ENCODE measurements at places on chromosomes 6 and 20.

GRCh38 chr20:57953638-57954037 is 243.8 kb upstream of the PMEPA1 start:
- DNase-seq: no peak

- no peak for DNase-seq
Measured at GRCh38 chr6:87789198-87789899, 87.3 kb upstream of the AKIRIN2 start.

- DNase-seq: peak; percentile 9
Measured at GRCh38 chr20:10642856-10643559, 30.8 kb downstream of the JAG1 start.

DNA sequence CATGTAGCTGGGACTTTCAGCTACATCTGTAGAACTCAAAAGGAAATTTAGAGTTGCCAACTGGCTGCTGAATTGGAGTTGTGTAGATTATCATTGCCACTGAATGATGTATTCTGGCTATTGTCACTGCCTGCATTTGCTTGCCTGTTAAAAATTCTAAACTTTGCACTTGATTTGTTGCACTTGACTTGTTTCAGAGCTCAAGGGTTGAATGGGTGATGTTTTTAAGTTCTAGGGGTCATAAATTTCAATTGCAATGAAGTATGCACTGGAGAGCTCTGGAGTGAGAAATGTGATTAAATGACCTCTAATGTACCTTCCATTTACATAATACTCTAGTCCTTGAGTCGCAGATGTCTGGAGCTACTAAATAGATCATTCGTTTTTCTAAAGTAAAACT is 102.4 kb downstream of the TNFRSF21 start:
- DNase-seq: no peak

- DNase-seq: no peak
Measured at GRCh38 chr6:52065621-52066020, 21.8 kb downstream of the PKHD1 start.

DNA sequence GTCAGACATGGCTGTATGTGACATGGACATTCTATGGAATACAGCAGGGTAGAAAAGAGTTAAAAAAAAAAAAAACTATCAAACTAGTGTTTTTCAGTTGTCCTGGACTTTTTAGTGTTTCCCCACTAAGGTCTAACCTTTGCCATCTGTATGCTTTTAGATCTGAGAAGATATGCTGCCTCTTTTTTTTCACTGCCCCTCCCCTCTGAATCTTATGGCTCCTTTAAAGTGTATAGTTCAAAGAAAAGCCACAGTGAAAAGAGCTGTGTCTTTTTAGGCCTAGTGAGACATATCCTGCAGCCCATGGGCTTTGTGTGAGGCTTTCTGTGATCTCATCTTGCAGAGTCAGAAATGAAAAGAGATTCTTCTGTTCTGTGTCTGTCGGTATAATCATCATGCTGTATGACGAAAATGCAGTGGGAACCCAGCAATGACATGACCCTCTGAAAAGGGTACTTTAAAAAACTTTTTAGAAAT is 29.3 kb downstream of the ADGRG6 start:
- no peak for DNase-seq

GRCh38 chr6:90072935-90073464 is 178.7 kb downstream of the GJA10 start:
- peak; percentile 50 for DNase-seq

- no peak for DNase-seq
Measured at GRCh38 chr6:130749402-130749801, 77.8 kb upstream of the SMLR1 start.

DNA sequence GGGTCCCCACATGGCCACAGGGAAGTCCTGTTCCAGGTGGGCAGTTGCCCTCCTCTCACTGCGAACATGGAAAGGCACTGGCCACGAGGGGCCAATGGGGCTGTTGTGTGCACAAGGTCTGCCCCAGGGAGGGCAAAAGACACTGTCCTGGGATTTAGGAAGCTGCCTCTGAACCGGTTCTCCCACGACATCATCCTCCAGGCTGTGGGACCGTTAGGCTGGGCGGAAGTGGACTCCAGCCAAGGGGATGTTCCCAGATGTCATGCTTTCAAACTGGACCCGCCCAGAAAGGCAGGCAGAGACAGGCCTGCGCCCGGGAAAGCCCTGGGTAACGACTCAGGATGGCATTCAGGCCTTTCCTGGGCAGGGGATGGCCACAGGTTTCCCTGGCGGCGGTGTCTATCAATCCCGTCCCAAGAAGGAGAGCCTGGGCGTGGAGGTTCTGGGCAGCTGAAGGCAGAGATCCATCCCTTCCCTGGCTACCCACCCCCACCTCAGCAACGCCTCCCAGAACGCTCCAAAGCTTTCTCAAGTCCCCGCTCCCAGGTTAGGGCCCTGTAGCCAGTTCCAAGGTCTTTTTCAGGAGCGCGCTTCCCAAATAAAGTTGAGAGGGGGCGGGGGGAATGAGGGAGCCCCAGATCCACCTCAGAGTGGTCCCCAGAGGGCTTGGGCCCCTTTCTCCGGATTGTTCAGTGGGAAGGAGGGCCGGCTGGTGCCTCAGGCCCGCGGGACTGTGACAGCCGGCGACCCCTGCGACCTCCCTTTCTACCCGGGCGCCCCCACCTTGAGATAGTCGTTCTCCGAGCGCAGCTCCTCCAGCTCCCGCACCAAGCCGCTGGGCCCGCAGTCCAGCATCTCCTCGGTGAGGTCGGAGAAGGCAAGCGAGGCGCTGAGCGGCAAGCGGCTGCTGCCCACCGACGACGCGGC is 13.8 kb upstream of the TLDC2 start:
- peak; percentile 88 for DNase-seq

DNA sequence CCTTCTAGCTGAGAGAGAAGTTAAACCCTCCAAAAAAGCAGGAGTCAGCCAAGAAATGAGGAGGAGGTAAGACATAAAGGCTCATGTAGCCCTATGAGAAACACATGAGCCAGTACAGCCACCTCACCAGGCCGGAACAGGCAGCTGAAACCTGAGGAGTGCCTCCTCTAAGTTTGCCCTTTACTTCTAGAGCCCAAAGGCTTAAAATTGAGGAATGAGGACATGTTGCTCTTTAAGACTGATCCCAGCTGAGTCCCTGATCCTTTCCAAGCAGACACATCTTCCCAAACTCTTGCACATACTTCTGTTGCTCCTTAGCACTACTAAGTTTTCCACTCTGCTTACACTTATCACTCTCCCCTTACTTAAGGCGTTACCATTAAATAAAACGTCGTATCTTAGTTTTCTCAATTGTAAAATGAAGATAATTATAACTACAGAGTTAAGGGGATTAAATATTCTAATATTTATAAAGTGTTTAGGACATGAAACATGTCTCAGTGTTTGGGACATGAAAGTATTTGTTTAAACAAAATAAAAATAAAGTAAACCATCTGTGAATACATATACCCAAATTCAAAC is 124.0 kb downstream of the OGFRL1 start:
- DNase-seq: no peak

DNA sequence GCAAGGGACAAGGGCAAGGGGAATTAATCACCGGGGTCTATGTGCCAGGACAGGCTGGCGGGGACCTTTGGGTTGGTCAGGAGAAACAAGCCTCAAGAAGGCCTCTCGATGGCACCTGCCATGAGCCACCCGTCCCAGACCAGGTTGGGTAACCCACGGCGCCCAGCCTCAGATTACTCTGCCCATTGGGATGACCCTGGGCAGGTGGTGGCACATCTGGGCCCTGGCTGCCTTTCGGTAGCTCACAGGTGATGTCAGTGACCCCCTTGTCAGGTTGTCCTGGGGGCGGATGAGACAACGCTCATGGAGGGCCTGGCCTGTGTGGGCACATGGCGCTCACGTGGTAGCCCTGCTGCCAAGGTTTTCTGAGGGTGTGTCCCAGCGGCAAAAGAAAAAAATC is 152.2 kb downstream of the SYCP2 start:
- no peak for DNase-seq

- DNase-seq: no peak
Measured at GRCh38 chr6:107083047-107083768, 32.1 kb downstream of the BEND3 start.

DNA sequence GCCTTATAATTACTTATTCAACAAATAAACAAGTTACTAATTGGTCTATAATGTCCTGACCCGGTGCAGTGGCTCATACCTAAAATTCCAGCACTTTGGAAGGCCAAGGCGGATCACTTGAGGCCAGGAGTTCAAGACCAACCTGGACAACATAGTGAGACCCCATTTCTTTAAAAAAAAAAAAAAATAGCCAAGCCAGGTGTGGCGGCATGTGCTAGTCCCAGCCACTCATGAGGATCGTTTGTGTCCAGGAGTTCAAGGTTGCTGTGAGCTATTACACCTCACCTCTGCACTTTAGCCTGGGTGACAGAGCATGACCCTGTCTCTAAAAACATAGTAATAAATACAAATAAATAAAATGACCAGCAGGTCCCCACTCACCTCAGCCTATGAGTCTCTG is 9.8 kb upstream of the UBE2V1 start:
- DNase-seq: no peak

DNA sequence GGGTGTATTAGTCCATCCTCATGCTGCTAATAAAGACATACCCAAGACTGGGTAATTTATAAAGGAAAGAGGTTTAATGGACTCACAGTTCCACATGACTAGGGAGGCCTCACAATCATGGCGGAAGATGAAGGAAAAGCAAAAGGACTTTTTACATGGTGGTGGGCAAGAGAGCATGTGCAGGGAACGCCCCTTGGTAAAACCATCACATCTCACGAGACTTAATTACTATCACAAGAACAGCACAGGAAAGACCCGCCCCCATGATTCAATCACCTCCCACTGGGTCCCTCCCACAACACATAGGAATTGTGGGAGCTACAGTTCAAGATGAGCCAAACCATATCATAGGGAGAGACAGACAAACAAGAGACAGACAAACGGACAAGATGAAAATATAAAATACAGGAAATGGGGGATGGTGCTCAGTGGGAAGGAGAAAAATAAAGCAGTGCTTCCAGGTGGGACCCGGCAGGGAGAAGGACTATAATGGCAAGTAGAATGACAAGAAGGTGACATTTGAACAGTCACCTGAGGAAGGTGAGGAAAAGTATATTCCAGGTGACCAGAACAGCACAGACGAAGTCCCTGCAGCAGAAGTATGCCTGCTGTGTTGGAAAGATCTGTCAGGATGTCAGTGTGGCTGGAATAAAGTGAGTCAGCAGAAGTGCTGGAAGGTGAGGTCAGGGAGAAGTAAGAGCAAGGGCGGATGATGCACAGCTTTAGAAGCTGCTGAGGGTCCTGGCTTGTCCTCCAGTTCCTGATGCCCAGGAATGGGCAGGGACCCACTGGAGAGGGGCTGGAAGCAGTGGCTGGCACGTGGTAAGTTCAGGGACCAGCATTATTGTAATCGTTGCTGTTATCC is 61.1 kb downstream of the SLC2A10 start:
- no peak for DNase-seq

- no peak for DNase-seq
Measured at GRCh38 chr6:137821491-137821890, 45.6 kb upstream of the TNFAIP3 start.

- peak; percentile 59 for DNase-seq
Measured at GRCh38 chr6:29965873-29966601, 23.7 kb downstream of the HLA-A start.

- DNase-seq: no peak
Measured at GRCh38 chr20:42432496-42433334, 757.0 kb downstream of the PTPRT start.

GRCh38 chr6:104212977-104213668 is 646.6 kb downstream of the HACE1 start:
- DNase-seq: peak; percentile 39

GRCh38 chr20:56925082-56925830 is 296.1 kb downstream of the TFAP2C start:
- no peak for DNase-seq

DNA sequence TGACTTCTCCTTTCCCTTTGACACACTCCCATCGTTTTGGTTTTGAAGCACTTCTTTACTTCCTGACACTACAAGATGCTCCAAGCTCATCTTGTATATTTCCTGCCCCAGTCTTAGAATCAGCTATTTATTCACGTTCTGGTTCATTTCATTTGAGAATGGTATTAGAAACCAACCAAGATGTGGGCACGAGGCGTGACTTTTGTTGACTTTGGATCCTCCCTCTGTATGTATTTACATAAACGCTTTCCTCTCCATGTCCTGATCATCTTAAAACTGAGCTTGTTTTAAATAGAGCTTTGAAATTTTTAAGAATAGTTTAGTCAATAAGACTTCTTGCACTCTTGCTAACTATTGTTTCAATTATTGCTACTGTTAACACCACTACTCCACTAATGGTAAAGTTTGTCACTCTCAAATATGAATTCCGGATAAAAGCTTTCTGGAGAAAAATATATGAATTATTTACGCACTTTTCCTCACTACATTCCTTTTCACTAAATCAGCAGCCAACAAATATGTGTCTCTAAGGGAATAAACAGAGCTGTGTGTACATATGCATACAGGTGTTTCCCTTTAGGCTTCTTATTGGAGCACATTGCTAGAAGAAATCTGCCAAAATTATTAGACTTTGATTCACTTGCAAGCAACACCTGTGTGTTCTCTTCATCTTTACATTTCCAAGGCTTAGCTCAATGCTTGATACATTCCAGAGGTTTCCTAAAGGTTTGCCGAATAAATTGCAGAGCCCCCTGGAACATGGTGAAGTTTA is 77.3 kb upstream of the TMEM244 start:
- no peak for DNase-seq

DNA sequence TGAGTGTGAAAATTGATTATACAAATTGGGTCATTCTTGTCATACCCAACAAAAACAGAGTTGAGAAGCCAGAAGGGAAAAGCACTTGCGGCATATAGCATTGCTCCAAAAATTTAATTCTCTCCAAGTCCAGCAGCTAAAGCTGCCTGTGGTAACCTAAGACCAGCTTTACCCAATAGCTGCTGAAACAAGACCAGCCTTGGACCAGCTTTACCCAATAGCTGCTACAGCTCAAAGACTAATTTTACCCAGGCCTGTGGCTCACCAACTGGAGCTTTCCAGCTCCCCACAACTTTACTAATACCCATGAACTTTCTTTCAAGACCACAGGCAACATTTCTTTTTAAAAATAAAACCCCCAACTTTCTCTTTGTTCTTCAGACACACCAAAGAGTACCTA is 32.8 kb upstream of the ZNF133 start:
- no peak for DNase-seq

- no peak for DNase-seq
Measured at GRCh38 chr6:159980474-159980873, 11.6 kb downstream of the IGF2R start.

- no peak for DNase-seq
Measured at GRCh38 chr6:102918161-102918560, 1524.7 kb downstream of the GRIK2 start.

- DNase-seq: peak; percentile 25
Measured at GRCh38 chr6:4055420-4056041, 23.4 kb downstream of the FAM217A start.
